Esophagus squamous epithelium (tissue), 5 donors: ENCODE measurements at places on chromosomes 5 and 9.

GRCh38 chr5:177507596-177508220, 1.9 kb downstream of the DOK3 start:
- DNase-seq: no peak

- no peak for DNase-seq
Observed at GRCh38 chr5:80967500-80968181, 7.5 kb downstream of the RASGRF2 start.

- no peak for DNase-seq
Observed at GRCh38 chr5:37641933-37642332, 197.9 kb downstream of the GDNF start.

- DNase-seq: no peak
Observed at GRCh38 chr5:124162767-124163532, 583.5 kb downstream of the ZNF608 start.

DNA sequence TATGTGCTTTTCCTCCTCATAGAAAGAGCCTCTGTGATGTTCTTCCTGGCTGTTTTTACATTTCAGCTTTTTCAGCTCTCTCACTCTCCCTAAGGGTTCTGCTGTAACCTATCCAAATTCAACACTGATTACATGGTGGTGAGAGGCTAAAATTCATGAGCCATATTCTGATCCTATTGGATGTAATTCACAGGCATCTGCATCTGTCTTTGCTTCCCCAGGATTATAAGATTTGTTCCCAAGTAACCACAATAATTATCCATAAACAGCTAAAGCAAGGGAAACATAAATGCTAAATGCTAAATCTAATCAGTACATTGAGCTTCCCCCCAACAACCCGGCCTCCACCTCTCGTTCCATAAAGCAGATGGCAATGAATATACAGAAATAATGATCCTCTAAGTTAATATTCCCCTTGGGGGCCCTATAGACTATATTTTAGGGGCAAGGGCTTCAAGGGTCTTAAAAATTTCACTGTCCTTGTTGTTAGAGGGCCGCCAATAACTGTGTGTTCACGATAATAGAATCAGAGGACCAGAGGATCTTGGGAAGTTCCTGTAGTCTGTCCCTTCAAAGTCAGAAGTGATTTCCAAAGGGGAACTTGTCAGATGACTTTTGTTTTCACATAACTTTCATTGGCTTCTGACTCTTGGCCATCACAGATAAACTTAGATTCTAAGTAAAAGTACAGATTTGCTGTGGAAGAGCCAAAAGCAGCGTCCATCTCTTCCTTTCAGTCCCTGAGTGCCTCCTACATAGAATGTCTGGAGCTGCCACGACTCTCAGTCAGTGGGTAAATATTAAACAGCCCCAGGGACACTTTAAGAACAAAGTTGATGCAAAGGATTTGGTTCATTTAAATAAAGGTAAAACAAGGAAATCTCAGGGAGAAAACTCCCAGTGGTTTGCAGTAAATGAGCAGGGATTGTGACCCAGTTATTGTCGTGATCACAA, 125.6 kb downstream of the ALDH1A1 start:
- DNase-seq: no peak

DNA sequence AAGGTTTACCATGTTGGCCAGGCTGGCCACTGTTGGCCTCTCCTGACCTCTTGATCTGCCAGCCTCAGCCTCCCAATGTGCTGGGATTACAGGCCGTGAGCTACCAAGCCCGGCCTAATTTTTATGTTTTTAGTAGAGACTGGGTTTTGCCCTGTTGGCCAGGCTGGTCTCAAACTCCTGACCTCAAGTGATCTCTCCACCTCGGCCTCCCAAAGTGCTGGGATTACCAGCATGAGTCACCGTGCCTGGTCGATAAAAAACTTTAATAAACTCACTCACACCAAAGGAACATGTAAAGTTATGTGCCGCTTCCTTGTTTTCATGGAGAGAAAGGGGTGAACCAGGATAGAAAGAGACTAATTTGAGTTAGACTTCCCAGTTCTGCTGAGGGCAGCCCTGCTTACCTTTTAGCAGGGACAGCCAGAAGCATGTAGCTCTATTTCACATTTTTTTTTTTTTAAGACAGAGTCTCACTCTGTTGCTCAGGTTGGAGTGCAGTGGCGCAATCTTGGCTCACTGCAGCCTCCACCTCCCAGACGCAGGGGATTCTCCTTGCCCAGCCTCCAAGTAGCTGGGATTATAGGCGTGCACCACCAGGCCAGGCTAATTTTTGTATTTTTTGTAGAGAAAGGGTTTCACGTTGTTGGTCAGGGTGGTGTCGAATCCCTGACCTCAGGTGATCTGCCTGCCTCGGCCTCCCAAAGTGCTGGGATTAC, 11.4 kb upstream of the HAUS6 start:
- DNase-seq: no peak

GRCh38 chr9:115439641-115440040, 321.7 kb upstream of the TNC start:
- no peak for DNase-seq

GRCh38 chr9:89442981-89443814, 54.7 kb downstream of the SEMA4D start:
- DNase-seq: no peak

- no peak for DNase-seq
Observed at GRCh38 chr5:57499262-57500050, 16.8 kb upstream of the ACTBL2 start.

DNA sequence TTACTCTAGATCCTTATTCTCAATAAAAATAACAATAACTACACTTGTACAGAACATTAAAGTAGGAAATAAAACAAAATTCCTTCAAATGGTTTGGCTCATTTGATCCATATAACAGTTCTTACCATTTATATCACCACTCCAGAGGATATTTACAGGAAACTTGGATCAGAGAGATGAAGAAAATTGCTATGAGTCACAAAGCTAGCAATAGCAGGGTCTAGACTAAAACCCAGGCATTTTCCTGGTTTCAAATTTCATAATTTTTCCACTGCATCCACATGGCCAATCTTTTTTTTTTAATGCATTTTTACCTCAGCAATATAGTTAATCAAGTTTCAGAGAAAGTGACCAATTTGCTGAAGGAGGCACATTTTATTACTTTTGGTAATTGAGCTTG, 299.2 kb downstream of the ELAVL2 start:
- no peak for DNase-seq

GRCh38 chr9:136886610-136887597, 588 bp downstream of the TRAF2 start:
- no peak for DNase-seq

- DNase-seq: no peak
Observed at GRCh38 chr9:121107881-121108280, 33.1 kb downstream of the CNTRL start.

- no peak for DNase-seq
Observed at GRCh38 chr9:70563431-70564204, 149.2 kb upstream of the KLF9 start.

GRCh38 chr9:15138357-15138686, 168.7 kb downstream of the TTC39B start:
- DNase-seq: no peak

GRCh38 chr9:18343784-18344183, 130.2 kb upstream of the ADAMTSL1 start:
- no peak for DNase-seq

DNA sequence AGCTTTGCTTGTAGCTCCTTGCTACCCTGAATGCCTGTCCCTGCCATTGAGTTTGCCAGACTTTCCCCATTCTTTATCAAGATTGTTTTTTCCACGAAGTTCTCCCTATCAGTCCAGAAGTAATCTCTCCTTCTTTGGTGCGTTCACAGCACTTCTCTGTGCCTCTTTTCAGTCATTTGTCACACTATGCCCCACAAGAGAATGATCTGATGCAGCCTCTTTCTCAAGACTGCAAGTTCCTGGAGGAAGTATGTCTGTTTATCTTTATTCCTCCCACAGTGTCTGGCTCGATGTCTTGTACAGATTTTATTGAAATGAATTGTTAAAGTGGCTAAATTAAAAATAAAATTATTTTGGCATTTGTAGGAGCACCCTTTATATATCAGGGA, 99.3 kb downstream of the CCDC192 start:
- no peak for DNase-seq

- DNase-seq: no peak
Observed at GRCh38 chr5:43839218-43839617, 236.2 kb downstream of the NNT start.

GRCh38 chr5:63960646-63961045, 1.6 kb downstream of the HTR1A start:
- no peak for DNase-seq
